ENCODE measurements at places on chromosomes 4 and X. TPM values are rescaled to one million over a fixed set of nuclear protein-coding genes. Genes with fewer than 3 reads are reported as not detected.

Gene GAGE12J
- not detected for total RNA-seq

Gene MAGEC3
- not detected for total RNA-seq

Gene NSG1
- 13.1 TPM for total RNA-seq

Gene SLIT2
- total RNA-seq: not detected

Gene ZNF185
- 40.2 TPM for total RNA-seq

Gene CCDC120
- 10.8 TPM for total RNA-seq

Gene IGSF1
- not detected for total RNA-seq

Gene MOB1B
- 31.4 TPM for total RNA-seq

Gene GPR119
- not detected for total RNA-seq

Gene TLR2
- total RNA-seq: 7.3 TPM

Gene CETN2
- 9.4 TPM for total RNA-seq

Gene TIMM17B
- total RNA-seq: 33.6 TPM

Gene CSN1S1
- not detected for total RNA-seq

Gene SPANXA2
- total RNA-seq: not detected

Gene LONRF3
- total RNA-seq: 17.0 TPM

Gene HPGDS
- total RNA-seq: 0.37 TPM

Gene NDNF
- total RNA-seq: not detected

Gene RENBP
- total RNA-seq: 8.8 TPM

Gene LANCL3
- total RNA-seq: 3.9 TPM

Gene DNASE1L1
- total RNA-seq: 20.5 TPM

Gene HSD17B13
- total RNA-seq: not detected

Gene PRSS12
- total RNA-seq: not detected

Gene NDP
- not detected for total RNA-seq

Gene DACH2
- total RNA-seq: not detected

Gene AFAP1
- 17.6 TPM for total RNA-seq

Gene AMOT
- total RNA-seq: 1.4 TPM

Gene PPAT
- total RNA-seq: 9.5 TPM

Gene TMEM144
- total RNA-seq: 0.50 TPM

Gene POU4F2
- not detected for total RNA-seq

Gene CSAG2
- total RNA-seq: not detected

Gene BTK
- total RNA-seq: 13.8 TPM

Gene SCD5
- total RNA-seq: 0.65 TPM

Gene SLC7A11
- total RNA-seq: 0.60 TPM

Gene AR
- total RNA-seq: 1.5 TPM

Gene MAML3
- total RNA-seq: 4.2 TPM

Gene NMU
- not detected for total RNA-seq

Gene SHOX
- not detected for total RNA-seq

Gene TRAM1L1
- not detected for total RNA-seq

Gene LIMCH1
- not detected for total RNA-seq

Gene SPACA5
- not detected for total RNA-seq

Gene HPGD
- 19.3 TPM for total RNA-seq

Gene GPR82
- not detected for total RNA-seq

Gene SETD7
- total RNA-seq: 37.9 TPM

Gene HSFX2
- total RNA-seq: not detected

Gene NEUROG2
- total RNA-seq: not detected

Gene HS3ST1
- not detected for total RNA-seq

Gene CYLC1
- total RNA-seq: not detected

Gene SMIM10L2A
- total RNA-seq: 0.45 TPM

Gene NPY5R
- total RNA-seq: not detected

Gene IL15
- total RNA-seq: 3.2 TPM

Gene HTT-AS
- not detected for total RNA-seq

Gene PCDH18
- total RNA-seq: 0.05 TPM

Gene LINC00632
- 23.9 TPM for total RNA-seq

Gene ANKRD50
- total RNA-seq: 0.44 TPM

Gene ADH1A
- total RNA-seq: not detected

Gene TCEAL8
- 12.6 TPM for total RNA-seq

Gene DOK7
- total RNA-seq: not detected

Gene PRR32
- not detected for total RNA-seq

Gene NHSL2
- 10.0 TPM for total RNA-seq

Gene ADH1B
- not detected for total RNA-seq

All from T-helper 17 cell (primary cell).